CD4-positive, alpha-beta T cell treated with Interleukin-4 for 4 hours (primary cell): ENCODE measurements at places on chromosomes 7 and 10.

GRCh38 chr10:96271016-96271815, at the start of gene BLNK:
Gene BLNK (minus strand): TSS chr10:96271569. CDS start chr10:96271398, 171 bp downstream.
- DNase-seq, result no peak

GRCh38 chr10:89160339-89160738, 46.8 kb downstream of the CH25H start:
- DNase-seq, result no peak

GRCh38 chr10:61904733-61905725, 3.5 kb downstream of the ARID5B start:
- DNase-seq, result peak; percentile 80

GRCh38 chr10:7819121-7819460, 786 bp downstream of the TAF3 start:
- DNase-seq, result peak; percentile 22

DNA sequence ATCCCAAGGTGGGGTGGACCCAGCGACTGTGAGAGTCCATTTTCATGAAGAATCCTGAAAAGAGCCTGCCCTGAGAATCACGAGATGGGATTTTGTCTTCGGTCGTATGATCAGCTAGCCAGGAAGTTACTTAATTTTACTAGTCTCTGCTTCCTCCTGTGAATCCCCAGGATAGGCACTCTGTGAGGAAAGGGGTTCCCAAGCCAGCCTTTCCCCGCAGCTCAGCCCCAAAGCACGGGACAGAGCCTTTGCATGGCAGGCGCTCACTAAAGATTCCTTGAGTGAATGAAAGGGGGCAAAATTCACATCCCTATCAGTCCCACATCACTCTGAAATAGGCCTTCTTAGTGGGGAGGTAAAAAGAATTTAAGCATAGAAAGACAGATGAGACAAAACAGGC, 219.6 kb downstream of the ADARB2 start:
- no peak for DNase-seq

DNA sequence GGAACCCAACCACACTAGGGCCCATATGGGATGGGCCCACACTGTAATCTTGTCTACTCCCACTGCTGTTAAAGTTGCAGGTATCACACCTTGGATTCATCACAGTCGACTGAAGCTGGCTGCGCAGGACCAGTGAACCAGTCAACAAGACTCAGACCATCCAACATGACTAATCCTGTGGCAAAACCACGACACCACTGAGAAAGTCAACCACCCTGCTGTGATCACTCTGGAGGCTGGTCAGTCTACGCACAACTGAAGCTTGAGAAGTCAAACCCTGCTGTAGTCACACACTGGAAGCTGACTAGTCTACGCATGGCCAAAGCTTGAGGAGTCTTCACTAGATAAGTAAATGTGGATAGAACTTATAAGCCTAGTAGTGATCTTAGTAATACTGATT, 9.6 kb upstream of the CYREN start:
- DNase-seq, result no peak

GRCh38 chr7:100044718-100045117, 4.9 kb upstream of the ZSCAN21 start:
- no peak for DNase-seq

GRCh38 chr10:52525761-52526160, 211.7 kb downstream of the DKK1 start:
- no peak for DNase-seq

DNA sequence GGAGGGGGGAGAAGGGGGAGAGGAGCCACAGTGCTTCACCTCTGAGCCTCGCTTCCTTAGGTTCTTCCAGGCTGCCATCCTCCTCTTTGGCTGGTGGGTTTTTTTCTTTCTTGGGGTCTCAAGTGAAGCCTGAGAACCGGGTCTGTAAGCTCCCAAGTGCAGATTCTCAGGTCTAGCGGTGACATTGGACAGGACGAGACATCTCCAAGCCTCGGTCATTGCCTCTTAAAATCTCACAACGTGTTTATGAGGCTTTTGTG, 817 bp upstream of the IL15RA start:
- DNase-seq, result no peak

GRCh38 chr10:86855513-86855912, 99.1 kb downstream of the BMPR1A start:
- DNase-seq, result no peak

DNA sequence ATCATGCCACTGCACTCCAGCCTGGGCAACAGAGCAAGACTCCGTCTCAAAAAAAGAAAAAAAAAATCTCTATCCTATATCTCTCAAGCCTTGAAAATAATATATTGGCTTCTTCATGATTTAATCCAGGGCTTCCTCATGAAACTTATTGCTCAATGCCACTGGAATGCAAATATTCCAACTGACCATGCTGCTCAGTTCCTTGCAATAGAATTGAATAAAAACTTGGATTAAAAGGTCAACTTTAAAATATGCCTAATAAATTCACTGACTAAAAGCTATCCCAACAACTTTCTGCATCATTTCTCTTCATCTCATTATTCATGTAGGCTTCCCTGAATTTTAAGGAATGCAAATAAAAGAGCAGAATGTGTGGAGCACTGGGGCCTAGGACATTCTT, 42.1 kb upstream of the NOBOX start:
- DNase-seq, result no peak

DNA sequence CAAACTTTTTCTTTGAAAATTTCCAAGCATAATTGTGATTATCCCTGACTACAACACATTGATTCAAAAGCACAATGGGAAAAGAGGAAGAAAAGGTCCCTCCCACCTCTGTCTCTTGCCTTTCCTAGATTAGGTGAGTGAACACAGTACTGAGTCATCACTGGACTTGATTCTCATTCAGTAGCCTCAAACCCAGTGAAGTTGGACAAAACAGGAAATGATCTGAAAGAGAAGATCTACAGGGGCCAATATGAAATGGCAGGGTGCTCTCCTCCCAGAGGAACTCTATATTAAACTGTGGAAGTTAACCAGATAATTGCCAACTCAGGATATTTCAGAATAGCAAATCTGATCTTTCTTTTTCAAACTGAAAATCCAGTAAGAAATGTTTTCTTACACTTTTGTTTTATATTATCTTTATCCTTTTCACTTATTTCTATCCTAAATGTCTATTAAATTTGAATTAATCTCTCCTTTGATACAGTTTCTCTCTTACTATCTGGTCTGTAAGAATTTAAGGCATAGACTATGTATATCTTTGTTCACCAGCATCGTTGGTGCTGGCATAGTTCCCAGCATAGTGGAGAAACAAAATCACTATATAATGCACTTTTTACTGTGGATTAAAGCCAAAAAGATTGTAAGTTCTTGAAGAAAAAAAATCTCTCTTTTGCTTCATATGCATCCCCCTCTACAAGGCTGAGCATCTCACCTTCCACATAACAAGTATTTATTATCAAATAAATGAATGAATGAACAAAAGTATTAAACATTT, 41.4 kb upstream of the IKZF1 start:
- peak; percentile 60 for DNase-seq

DNA sequence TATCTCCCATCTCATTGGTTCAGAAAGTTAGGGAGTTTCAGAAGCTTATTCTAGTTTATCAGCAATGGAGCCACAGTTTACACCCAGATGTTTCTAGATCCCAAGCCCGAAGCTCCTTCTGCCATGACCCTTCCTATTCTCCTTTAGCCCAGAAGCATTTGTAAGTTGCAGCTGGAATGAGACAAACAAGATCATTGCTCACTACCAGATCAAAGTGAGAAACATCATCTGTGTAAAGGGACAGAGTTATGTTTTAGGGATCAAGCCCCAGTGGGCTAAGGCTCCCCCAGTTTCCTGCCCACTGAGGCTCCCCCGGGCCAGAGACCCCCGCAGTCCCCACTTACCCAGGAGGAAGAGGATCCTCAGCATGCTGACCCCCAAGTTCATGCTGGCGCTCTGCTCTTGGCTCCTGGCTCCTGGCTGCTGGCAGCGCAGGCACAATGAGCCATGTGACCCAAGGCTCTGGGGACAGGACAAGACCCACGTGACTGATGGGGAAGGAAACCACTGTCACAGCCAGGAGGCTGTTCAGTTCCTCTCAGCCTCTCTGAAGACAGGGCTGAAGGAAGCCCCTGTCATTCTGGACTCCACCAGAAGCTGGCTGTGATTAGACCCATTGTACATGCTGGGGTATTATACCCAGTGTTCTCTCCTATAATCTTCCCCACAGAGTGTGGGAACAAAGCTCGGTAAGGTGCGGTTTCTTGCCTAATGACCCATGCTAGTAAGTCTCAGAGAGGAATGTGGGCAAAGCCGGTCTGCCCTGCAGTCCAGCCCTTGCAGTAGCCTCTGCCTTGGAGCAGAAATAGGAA, at the start of gene TMEM273:
Gene TMEM273, minus strand, starts transcription at position 442 of the 812 bp plus-strand sequence. Its CDS starts 55 bp downstream, at position 387.
- DNase-seq, result peak; percentile 54

- no peak for DNase-seq
These were observed at the start of gene SLC26A5 for GRCh38 chr7:103446049-103446520. Gene SLC26A5 (minus strand): TSS chr7:103446207. CDS start chr7:103421514, 24,693 bp downstream.

DNA sequence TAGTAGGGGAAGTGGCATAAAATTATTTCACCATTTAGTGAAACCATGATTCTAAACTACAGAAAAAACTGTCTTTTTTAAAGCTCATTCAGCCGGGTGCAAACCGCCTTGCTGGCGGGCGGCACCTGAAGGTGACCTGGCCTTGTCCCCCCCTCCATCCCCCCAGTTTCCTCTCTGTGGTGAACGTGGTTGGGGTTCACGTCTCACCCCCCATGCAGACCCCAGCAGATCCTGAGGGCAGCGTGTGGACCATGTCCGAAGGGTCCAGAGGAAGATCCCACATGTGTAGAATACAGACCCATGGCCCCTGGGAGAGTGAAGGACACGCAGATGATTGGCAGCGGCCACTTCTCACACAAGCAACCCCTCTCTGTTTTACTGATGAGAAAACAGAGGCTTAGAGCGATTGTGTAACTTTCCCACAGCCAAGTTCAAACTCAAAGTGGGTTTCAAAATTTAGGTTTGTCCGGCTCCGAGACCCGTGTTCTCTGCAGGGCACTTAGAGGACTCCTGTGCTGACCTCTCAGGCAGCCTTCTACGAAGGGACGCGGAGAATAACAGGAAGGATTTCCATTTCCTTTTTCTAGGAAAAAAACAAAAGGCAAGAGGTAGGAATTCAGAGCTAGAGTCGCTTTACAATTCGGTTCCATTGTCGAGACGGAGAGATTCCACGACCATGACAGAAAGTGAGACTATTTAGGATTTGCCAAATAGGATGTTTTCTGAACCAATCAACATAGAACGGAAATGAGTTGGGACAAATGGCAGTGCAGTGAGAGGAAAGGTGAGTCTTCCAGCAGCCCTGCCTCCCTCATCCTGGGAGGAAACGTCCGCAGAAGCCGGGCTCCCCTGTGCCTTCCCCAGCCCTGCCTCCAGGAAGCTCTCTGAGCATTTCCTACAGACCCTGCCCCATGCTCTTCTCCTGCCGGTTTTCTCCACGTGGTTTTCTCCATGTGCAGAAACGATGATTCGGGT, 67.6 kb upstream of the PITRM1 start:
- no peak for DNase-seq

GRCh38 chr7:5484921-5485320, 61.3 kb upstream of the TNRC18 start:
- no peak for DNase-seq

DNA sequence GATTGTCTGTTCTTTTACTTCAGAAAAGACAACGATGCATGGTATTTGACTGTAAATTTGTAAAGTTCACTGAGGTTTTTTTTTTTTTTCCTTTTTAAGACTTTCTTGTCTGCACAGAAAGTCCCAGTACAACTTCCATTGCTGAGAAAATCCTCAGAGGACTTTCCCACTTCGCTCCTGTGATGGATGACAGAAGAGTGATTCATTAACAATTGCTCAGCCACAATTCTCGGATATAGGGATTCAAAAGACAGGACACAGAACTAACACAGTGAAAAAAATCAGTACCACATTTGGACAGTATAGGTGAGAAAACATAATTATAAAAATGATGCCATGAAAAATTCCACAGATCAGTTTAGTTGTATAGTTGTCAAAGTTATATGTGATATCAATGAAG, 48.0 kb downstream of the SEC23IP start:
- DNase-seq, result no peak

DNA sequence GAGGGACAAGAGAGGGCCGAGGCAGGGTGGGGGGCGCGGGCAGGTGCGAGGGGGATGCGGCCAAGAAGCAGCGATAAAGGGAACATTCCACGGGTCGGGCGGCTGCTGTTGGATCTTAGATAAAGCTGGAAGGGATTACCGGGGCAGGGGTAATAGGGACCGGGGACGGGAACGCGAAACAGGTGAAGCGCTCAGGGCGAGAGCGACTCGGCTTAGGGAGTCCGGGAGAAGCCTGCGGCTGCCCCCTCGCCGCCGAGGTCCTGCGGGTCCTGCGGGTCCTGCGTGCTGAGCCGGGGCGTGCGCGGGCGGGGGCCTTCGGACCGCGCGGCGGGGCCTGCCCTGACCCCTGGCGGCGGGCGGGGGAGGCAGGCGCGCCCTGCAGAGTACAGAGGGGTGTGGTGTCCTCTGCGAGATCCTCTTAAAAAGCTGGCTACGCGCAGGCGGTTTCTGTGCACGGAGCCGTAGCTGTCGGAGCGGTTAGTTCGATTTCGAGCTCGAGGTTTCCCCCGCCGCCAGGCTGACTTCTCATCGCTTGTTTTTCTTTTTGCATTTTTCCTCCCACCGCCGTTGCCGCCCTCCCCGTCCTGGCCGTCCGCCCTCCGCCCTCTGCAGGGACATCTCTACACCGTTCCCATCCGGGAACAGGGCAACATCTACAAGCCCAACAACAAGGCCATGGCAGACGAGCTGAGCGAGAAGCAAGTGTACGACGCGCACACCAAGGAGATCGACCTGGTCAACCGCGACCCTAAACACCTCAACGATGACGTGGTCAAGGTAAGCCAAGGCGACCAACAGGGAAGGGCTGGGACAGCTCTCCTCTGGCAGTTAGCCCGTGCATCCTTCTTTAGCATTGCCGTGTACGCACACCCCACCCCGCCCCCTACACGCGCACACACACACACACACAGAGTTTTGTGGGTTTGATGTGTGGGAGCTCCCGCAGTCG, 1.4 kb downstream of the CAV1 start:
- DNase-seq, result peak; percentile 54

GRCh38 chr10:2885288-2886278, 181.8 kb upstream of the PFKP start:
- DNase-seq, result no peak

- DNase-seq, result no peak
These were observed 501.6 kb downstream of the TCERG1L start for GRCh38 chr10:130809761-130810515.

DNA sequence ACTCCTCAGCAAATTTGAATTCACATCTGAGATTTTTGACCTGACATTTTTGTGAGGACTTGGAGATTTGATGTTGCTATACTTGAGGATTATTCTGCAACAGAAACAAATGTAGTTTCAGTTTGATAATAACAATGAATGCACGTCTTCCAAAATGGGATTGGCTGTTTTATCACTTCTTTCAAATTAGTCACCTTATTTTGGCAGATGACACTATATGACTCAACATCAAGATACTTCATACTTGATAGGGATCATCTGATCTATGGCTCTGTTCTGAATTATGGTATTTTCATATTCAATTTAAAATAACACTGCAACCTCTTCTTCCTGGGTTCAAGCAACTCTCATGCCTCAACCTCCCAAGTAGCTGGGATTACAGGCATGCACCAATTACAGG, 24.2 kb downstream of the ARL5B start:
- DNase-seq, result no peak

DNA sequence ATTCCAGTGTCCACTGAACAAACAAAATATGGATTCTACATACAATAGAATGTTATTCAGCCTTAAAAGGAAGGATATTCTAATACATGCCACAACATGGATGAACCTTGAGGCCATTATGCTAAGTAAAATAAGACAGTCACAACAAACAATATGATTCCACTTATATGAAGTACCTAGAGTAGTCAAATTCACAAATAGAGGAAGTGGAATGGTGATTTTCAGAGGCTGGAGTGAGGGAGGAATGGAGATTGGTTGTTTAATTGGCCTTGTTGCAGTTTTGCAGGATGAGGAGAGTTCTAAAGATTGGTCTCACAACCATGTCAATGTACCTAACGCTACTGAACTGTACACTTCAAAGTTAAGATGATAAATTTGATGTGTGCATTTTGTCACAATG, 119.6 kb downstream of the CHN2 start:
- no peak for DNase-seq
